Right lobe of liver (tissue), 6 donors: ENCODE measurements at places on chromosomes 7 and 10. TPM values are rescaled to one million over a fixed set of nuclear protein-coding genes. Genes with fewer than 3 reads are reported as not detected.
A peak's percentile ranks its signal among the peaks of the same experiment; 100 is the strongest.

AKR1C8 gene
- total RNA-seq, result 15.4 TPM

FEZF1 gene
- total RNA-seq, result not detected

CYP2C19 gene
- 257 TPM for total RNA-seq

C10orf105 gene
- total RNA-seq, result not detected

CFAP46 gene
- total RNA-seq, result 0.31 TPM

SCART1 gene
- total RNA-seq, result 0.26 TPM

WNT8B gene
- not detected for total RNA-seq

VWC2 gene
- not detected for total RNA-seq

CALHM2 gene
- 4.1 TPM for total RNA-seq

BICC1 gene
- total RNA-seq, result 1.4 TPM

GRCh38 chr10:113097036-113097435 lies 147.0 kb downstream of the TCF7L2 start:
- no peak for DNase-seq

DNA sequence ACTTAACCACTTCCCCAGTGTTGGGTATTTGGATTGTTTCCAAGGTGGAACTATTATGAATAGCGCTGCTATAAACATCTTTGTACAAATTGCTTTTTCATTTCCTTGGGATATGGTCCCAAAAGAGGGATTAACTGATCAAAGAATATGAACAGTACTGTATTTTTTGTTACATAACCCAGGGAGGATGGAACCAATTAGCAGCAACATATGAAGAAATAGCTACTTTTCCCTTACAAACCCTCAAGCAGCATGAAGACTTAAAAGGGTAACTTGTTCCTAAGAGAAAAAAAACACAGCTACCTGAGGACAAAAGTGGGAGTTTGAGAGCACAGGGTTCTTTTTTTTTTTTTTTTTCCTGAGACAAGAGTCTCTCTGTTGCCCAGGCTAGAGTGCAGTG lies 13.1 kb upstream of the TLX1 start:
- no peak for DNase-seq

- DNase-seq, result peak; percentile 59
These were observed 70.4 kb upstream of the CFAP46 start for GRCh38 chr10:133012573-133013359.

DNA sequence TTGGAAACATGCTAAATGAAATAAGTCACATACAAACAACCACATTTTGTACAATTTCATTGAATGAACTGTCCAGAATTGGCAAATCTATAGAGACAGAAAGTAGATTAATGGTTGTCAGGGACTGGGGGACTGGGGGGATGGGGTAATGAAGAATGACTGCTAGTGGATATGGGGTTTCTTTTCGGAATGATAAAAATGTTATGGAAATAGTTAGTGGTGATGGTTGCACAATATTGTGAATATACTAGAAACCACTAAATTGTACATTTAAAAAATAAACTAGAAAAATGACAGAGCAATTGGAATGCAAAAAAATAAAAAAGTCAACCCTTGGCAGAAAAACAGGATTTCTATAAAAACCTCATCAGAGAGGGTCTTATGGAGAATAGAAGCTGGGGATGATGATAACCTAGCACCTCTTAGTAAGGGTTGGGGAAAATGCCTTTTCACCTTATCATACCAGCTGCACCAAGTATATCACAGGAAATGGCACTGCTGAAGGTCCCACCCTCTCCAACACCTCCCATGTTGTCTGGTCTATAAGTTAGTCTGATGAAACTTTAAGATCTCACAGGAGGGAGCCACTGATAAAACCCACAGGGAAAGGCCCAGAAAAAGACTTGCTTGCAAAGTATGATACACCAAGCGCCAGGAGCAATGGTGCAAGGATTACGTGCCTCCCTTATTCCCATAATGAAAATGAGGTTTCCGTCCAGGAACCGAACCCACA lies 23.1 kb upstream of the JAZF1 start:
- no peak for DNase-seq

GRCh38 chr7:77455321-77455720 lies 39.2 kb upstream of the GSAP start:
- no peak for DNase-seq

DNA sequence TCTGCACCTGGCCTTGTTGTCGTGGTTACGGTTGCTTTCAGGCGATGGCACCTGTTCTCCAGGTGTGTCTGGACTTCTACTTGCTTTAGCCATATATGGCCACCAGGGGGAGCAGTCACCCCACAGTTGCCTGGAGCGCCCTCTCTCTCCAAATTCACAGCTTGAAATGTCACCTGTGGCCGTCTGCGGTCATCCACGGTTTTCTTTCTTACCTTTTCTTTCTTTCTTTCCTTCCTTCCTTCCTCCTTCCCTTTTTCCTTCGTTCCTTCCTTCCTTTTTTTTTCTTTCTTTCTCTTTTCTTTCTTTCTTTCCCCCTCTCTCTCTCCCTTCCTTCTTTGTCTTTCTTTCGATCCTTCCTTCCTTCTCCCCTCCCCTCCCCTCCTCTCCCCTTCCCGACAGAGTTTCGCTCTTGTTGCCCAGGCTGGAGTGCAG lies 150.5 kb upstream of the VKORC1L1 start:
- DNase-seq, result peak; percentile 61

GRCh38 chr10:77228559-77228958 lies 409.0 kb downstream of the KCNMA1 start:
- DNase-seq, result no peak

DNA sequence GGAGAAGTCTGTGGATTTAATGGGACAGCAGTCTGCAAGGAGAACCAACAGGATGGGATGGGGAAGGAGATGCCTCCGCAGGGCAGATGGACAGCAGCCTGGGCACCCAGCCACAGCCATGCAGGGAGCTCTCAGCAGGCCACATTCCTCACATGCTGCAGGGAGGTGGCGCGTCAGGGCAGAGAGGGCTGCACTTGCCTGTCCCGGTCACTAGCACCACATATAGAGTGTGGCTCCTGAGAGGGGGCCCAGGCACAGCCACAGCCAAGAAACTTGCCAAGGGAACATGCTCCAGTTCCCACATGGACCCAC lies 86.8 kb upstream of the ZMIZ1 start:
- no peak for DNase-seq

GRCh38 chr7:102444961-102445673 lies 11.7 kb downstream of the ORAI2 start:
- no peak for DNase-seq

DNA sequence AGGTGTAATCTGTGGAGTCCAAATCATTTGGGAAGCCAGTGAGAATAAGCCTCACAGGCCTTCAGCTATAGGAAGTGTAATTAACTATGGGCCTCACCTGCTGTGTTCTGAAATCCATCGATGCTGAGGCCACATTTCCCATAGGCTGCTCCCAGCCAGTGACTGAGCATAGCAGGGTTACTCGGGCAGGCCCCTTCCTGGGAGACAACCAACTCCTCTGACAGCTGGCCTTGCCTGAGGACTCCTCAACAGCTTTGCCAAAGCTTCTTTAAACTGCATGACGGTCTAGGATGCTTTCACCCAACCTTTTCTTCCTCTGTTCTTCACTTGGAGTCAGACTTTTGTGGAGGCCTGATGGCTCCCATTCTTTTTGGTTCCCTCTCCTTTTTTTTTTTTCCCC lies 63.8 kb upstream of the SMNDC1 start:
- DNase-seq, result no peak

- DNase-seq, result no peak
These were observed 206.1 kb downstream of the CREB5 start for GRCh38 chr7:28618383-28618782.

GRCh38 chr10:1074052-1074747 lies 18.0 kb downstream of the WDR37 start:
- DNase-seq, result no peak

- peak; percentile 53 for DNase-seq
These were observed 588 bp downstream of the GLI3 start for GRCh38 chr7:42236266-42236975.

GRCh38 chr7:139588632-139589031 lies 65.1 kb downstream of the CLEC2L start:
- DNase-seq, result no peak

DNA sequence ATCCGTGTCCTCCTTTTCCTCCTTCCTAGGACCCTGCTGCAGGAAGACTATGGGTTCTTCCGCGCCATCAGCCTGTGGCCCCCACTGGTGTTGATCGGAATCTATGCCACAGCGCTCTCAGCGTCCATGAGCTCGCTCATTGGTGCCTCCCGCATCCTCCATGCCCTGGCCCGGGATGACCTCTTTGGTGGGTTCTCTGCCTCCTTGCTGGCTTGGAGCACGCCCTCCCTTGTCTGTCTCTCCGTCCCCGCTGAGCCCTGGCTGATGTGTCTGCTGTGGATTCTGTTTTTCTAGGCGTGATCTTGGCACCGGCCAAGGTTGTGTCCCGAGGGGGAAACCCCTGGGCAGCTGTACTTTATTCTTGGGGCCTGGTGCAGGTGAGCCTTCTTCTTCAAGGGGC lies 7.3 kb upstream of the TRIP6 start:
- DNase-seq, result no peak

GRCh38 chr10:92110039-92110794 lies 180.7 kb downstream of the CPEB3 start:
- no peak for DNase-seq

GRCh38 chr7:116443101-116443523 lies 56.4 kb upstream of the CAV2 start:
- DNase-seq, result no peak

GRCh38 chr7:28354601-28355402 lies 57.5 kb upstream of the CREB5 start:
- no peak for DNase-seq

DNA sequence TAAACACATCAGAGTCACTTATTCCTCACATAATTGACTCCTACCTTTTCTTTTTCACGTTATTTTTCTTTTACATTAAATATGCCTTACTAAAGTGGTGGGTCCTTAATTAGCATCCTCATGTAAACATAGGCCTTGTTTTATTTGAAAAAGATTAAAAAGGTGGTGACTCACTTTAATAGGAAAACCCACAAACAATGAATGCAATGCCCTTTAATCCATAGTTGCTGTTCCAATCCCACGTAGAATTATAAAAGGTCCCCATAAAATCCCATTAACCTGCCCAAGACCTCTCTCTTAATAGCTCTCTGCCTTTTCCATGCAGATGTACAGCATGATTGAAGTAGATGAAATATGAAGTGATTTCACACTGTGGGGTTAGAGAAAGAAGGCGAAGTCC lies 32.2 kb downstream of the SLC16A12 start:
- DNase-seq, result no peak

- no peak for DNase-seq
These were observed 242.8 kb downstream of the GLI3 start for GRCh38 chr7:41994036-41994745.
